ENCODE measurements at places on chromosomes 6 and 20. TPM values are rescaled to one million over a fixed set of nuclear protein-coding genes. Genes with fewer than 3 reads are reported as not detected.

DNA sequence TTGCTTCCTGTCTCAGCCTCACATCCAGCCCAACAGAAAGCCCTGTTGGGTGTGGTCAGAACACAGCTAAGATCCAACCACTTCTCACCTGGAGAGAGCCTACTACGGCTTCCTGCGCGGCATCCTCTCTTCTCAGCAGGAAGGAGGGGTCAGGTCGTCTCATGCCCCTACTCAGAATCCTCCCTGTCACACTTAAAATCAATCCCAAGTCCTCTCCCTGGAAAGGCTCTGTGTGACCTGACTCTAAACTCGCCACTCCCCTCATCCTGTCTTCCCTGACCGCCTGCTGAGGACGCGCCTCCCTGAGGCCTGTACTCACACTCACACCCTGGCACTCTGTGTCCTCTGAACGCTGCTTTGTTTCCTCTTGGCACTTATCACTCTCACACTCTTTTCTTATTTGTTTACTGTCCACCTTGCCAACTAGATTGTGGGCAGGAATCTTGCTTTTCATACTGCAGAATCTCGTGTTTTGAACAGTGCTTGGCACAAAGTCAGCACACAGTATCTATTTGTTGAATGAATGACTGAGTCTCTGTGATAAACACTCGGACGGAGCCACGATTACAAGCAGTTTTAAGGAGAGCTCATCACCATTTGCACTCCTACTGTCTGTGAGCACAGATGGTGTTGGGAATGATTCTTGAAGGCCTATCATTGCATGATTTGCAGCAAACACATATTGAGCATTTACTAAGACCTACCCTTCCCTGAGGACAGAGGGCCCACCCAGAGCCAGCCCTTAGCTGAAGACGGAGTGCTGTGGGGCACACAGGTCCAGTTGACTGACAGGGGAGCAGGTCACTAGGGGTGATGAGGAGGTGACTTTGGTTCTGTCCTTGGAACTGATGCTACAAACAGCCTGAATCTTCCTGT, 18.7 kb downstream of the RAB5IF start:
- no peaks in the 10 kb centered on the region for H3K27me3 ChIP-seq
- H3K4me3 ChIP-seq, result no peak overlapping the region
- H3K36me3 ChIP-seq, result no peaks in the 10 kb centered on the region
- H3K4me1 ChIP-seq, result no peaks in the 10 kb centered on the region
- no peak overlapping the region for H3K27ac ChIP-seq

DNA sequence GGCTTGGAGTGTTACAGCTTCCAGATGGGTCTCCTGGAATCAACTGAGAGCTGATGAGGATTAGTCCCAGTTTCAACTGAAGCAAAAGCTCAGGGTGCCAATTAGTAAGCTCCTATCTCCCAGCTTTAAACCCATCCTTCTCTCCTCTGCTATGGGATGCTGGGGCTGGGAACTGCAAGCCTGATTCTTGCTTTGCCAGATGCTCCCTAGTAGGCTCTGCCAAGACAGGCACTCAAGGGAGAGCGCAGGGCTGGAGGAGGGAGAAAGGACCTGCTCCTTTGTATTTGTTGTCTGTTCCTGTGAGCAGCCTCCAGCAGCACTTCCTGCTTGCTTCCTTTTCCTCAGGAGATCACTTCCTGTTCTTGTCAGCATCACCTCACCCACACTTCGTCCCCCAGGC, 309.7 kb downstream of the KIF16B start:
- no peak overlapping the region for H3K27ac ChIP-seq
- H3K4me3 ChIP-seq, result no peak overlapping the region
- H3K36me3 ChIP-seq, result peaks cover 15% of the 10 kb centered on the region
- H3K27me3 ChIP-seq, result no peaks in the 10 kb centered on the region
- H3K4me1 ChIP-seq, result no peaks in the 10 kb centered on the region
- DNase-seq, result no peak

GRCh38 chr6:56076033-56076432, 171.3 kb downstream of the COL21A1 start:
- no peaks in the 10 kb centered on the region for H3K4me1 ChIP-seq
- H3K27me3 ChIP-seq, result no peaks in the 10 kb centered on the region
- H3K36me3 ChIP-seq, result peaks cover 11% of the 10 kb centered on the region
- H3K27ac ChIP-seq, result no peak overlapping the region
- DNase-seq, result no peak

DNA sequence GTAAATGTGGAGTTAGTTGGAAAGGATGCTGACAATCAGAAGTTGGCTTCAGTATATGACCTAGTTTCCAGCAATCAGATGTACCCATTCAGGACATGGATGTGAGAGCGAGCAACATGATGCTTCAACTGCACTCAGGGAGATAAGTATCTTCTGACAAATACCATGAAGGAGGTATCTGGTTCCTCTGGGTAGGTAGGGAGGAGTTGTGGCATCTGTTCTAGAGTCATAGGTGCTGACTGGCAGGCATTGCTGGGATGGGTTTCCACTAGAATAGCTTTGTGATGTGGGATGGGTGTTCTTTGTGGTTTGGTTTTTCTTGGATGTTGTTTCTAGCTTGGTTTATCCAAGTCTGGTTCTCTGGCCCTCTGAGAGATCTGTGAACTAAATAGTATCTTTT, 3.9 kb upstream of the REV3L start:
- DNase-seq, result no peak
- no peak overlapping the region for H3K27ac ChIP-seq
- peaks cover under 1% of the 10 kb centered on the region for H3K27me3 ChIP-seq
- no peak overlapping the region for H3K4me3 ChIP-seq
- peaks cover 21% of the 10 kb centered on the region for H3K36me3 ChIP-seq
- H3K4me1 ChIP-seq, result 0 out of 2 replicates have a peak, but pooled peaks cover 3% of the 10 kb centered on the region

- DNase-seq, result no peak
- no peak overlapping the region for H3K27ac ChIP-seq
- no peak overlapping the region for H3K4me3 ChIP-seq
- H3K27me3 ChIP-seq, result no peaks in the 10 kb centered on the region
Measured at GRCh38 chr6:43759907-43760206, 10.2 kb upstream of the VEGFA start.

- no peak for DNase-seq
- H3K27me3 ChIP-seq, result no peaks in the 10 kb centered on the region
- H3K4me3 ChIP-seq, result no peak overlapping the region
- peaks cover 4% of the 10 kb centered on the region for H3K36me3 ChIP-seq
- peaks cover 6% of the 10 kb centered on the region for H3K4me1 ChIP-seq
Measured at GRCh38 chr6:30814146-30815040, 69.9 kb upstream of the DDR1 start.

The HSPA12B gene
- total RNA-seq, result 2.9 TPM

Measured in H9 (cell line).